Colonic mucosa (tissue), 4 donors: ENCODE measurements at places on chromosomes 1 and 21. TPM values are rescaled to one million over a fixed set of nuclear protein-coding genes. Genes with fewer than 3 reads are reported as not detected.

DNA sequence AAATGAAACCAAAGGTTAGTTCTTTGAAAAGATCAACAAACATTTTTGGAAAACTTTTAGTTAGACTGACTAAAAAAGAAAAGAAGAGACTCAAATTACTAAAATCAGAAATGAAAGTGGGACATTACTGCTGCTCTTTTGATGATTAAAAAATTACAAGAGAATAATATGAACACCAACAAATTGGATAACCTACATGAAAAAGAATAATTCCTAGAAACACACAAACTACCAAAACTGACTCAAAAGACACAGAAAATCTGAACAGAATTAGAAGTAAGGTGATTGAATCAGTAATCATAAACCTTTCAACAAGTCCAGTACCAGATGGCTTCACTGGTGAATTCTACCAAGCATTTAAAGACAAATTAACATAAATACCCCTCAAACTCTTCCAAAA is 5.6 kb downstream of the KIFAP3 start:
- no peak overlapping the region for H3K27ac ChIP-seq
- H3K36me3 ChIP-seq = no peaks in the 10 kb centered on the region
- no peak overlapping the region for H3K4me3 ChIP-seq
- DNase-seq = no peak
- no peaks in the 10 kb centered on the region for H3K4me1 ChIP-seq
- H3K27me3 ChIP-seq = no peaks in the 10 kb centered on the region

DNA sequence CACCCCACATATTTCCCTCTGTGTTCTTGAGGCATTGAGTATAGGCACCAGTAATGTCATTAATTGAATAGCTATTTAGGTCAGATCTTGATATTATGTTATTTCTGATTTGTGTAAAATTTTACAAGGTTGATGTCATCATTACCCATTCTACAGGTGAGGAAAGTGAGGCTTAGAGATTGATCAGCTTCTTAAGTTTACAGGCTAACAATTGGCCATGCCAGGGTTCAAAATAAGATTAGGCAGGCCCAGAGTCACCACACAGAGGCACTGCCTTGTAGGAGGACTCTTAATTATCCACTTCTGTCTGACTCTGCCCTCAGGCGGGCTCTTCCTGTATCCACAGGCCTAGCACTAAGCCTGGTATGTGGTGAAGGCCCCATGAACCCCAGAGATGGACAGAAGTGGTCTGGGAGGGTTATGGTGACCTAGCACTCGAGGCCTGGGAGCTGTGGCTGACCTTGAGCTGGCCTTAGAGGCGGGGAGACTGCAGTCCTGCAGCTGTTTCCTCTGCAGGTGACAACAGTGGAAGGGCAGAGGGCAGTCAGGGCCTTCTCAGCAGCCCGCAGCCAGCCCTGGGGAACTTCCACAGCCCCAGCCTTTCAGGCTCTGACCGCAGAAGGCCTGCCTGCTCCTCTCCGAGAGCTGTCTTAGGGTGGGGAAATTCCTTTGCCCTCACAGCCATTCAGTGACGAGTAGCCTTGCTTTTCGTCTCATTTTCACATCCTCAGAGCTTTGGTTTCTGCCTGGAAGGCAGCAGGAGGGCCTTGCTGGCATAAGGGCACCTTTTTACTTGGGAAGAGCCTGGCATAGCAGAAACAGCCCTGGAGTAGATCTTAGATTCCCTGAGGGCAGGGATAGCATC is 12.2 kb downstream of the ZDHHC18 start:
- H3K4me1 ChIP-seq = no peaks in the 10 kb centered on the region
- H3K27ac ChIP-seq = no peak overlapping the region
- no peak overlapping the region for H3K4me3 ChIP-seq
- DNase-seq = no peak

Gene NBPF6
- 0.86 TPM for total RNA-seq

- no peak for DNase-seq
- no peaks in the 10 kb centered on the region for H3K36me3 ChIP-seq
- H3K4me1 ChIP-seq = no peaks in the 10 kb centered on the region
Observed at GRCh38 chr1:220906561-220907334, 27.5 kb downstream of the HLX start.

Gene ZNF281
- total RNA-seq = 8.5 TPM

GRCh38 chr1:227333423-227333822 is 15.1 kb upstream of the CDC42BPA start:
- no peaks in the 10 kb centered on the region for H3K4me1 ChIP-seq
- no peaks in the 10 kb centered on the region for H3K27me3 ChIP-seq
- H3K36me3 ChIP-seq = no peaks in the 10 kb centered on the region
- no peak overlapping the region for H3K27ac ChIP-seq
- H3K4me3 ChIP-seq = no peak overlapping the region

DNA sequence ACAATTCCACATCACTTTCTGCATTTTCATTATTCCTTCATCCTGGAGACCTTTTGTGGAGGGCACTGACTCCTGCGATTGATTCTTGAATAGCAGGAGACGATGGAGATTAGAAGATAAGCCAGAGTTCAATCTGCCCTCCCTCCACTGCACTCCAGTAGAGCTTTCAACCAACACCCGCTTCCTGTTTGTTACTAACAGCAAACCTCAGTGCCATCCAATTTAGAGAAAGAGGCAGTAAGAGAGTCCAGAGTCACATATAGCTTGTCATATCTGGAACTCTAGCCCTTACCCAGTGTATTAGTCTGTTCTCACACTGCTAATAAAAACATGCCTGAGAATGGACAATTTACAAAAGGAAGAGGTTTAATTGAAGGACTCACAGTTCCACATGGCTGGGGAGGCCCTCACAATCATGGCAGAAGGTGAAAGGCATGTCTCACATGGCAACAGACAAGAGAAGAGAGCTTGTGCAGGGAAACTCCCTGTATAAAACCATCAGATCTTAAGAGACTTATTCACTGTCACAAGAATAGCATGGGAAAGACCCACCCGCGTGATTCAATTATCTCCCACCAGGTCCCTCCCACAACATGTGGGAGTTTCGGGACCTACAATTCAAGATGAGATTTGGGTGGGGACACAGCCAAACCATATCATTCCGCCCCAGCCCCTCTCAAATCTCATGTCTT is 55.9 kb downstream of the PCBP3 start:
- H3K4me1 ChIP-seq = no peaks in the 10 kb centered on the region
- H3K27ac ChIP-seq = no peak overlapping the region
- H3K36me3 ChIP-seq = no peaks in the 10 kb centered on the region

DNA sequence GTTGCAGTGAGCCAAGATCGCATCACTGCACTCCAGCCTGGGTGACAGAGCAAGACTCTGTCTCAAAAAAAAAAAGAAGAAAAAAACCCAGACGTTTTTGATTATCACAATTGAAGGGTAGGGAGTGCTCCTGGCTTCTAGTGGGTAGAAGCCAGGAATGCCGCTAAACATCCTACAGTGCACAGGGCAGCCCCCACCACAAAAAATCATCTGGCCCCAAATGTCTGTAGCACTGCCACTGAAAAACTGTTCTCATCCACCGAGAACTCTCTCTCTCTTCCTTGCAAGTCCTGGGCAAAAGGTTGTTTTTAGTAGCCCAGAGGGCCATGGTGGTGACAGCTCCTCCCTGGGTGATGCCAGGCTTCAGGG is 35.6 kb upstream of the GPR157 start:
- no peak for DNase-seq
- H3K36me3 ChIP-seq = no peaks in the 10 kb centered on the region
- H3K4me3 ChIP-seq = no peak overlapping the region
- H3K27ac ChIP-seq = peak overlapping the region; percentile 42
- peaks cover 4% of the 10 kb centered on the region for H3K4me1 ChIP-seq

DNA sequence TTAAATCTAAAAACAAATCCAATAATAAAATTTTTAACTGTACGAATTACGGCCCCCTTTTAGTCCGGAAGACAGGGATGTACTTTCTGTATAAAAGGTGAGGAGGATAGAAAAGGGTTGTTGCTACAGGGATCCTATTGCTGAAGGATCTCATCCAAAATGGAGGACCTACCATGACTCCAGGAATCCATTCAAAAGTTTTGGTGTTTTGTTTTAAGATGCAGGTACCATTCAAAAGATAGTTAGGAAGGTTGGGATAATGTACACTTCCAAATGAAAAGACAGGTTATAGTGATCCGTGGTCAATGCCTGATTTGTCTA is 1.3 kb upstream of the ENAH start:
- no peaks in the 10 kb centered on the region for H3K4me1 ChIP-seq
- no peaks in the 10 kb centered on the region for H3K36me3 ChIP-seq
- DNase-seq = no peak
- H3K27me3 ChIP-seq = no peaks in the 10 kb centered on the region
- peak overlapping the region; percentile 86 for H3K27ac ChIP-seq

DNA sequence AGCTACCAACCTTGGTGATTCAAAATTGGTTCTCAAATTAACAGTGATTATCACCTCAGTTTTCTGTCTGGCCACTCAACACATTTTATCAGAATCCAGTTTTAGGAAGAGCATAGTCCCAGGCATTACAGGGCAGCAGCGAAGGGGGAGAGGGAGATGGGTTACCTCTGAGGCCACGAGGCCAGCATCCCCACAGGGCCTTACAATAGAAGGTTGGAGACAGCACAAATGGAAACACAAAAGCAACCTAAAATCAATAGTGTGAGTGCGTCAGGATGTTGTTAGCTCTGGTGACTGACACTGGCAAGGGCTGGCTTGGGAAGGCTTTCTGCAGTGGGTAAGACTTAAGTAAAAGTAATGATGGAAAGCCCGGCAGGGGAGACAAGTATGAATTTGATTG is 79.5 kb downstream of the JAK1 start:
- H3K27me3 ChIP-seq = no peaks in the 10 kb centered on the region
- no peaks in the 10 kb centered on the region for H3K36me3 ChIP-seq
- H3K27ac ChIP-seq = no peak overlapping the region
- no peak overlapping the region for H3K4me3 ChIP-seq

DNA sequence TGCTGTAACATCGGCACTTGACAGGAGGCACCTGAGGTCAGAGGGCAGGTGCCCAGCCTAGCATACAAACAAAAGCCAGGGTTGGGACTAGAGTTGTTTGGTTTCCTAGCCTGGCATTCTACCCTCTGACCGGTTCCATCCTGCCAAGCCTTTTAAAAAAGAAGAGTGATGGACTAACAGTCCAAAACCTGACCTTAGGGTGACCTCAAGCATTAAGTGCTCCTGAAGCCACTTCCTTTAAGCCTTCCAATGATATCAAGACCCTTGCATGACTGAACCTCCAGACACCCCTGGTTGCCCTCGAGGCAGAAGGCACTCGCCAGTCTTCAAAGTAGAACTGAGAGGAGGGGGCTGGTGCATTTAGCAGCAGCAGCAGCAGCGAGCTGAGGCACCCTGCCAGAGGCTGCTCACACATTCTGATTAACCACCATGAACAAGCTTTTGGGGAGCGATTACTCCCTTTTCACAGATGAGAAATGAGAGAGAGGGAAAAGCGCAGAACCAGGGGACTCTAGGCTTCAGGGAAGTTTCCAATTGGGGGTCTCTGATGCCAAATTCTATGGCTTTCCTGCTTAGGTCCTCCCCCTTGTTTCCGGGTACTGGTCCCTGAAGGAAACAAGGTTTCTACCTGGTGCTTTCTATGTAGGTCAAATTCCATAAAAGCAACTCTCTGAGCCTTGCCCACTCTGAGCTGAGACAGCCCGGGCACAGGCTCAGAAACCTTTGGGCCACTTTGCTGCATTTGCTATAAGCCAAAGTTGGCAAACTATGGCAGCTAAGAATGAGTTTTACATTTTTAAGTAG is 9.2 kb downstream of the SLC2A1 start:
- H3K36me3 ChIP-seq = no peaks in the 10 kb centered on the region
- no peak overlapping the region for H3K27ac ChIP-seq
- DNase-seq = no peak
